ENCODE measurements at places on chromosomes 16 and 17.

- DNase-seq = peak; percentile 37
Measured at GRCh38 chr17:31842195-31843069, 16.6 kb downstream of the COPRS start.

DNA sequence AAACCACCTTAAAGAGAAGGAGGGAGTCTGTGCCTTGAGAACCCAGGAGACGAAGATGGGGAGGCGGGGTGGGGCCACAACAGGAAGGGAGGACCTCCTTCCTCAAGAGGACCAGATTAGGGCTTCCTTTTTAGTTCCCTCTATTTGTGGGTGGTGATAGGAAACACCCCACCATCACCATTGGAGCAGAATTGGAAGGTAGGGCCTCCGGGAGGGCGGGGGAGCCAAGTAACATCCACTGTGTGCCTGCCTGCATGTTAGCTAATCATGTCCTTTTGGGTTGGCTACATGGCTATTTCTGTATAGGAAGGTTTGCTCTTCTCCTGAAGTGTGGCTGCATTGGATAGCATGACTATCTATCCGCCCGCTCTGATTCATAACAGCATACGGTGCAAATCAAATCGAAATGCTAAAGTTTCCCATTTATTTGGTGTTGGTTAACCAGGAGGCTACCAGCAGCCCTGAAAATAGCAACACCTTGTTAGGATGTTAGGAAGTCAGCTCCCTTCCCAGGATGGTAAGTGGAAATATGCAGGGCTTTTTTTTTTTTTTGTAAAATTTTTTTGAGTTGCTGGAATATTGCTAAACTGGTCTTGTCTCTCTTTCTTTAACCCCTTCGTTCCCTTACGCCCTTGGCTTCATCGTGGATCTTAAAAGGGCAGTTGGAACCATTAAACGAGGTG lies 4.2 kb downstream of the SYT17 start:
- DNase-seq = no peak

GRCh38 chr16:16029431-16030011 lies 80.1 kb downstream of the ABCC1 start:
- no peak for DNase-seq

DNA sequence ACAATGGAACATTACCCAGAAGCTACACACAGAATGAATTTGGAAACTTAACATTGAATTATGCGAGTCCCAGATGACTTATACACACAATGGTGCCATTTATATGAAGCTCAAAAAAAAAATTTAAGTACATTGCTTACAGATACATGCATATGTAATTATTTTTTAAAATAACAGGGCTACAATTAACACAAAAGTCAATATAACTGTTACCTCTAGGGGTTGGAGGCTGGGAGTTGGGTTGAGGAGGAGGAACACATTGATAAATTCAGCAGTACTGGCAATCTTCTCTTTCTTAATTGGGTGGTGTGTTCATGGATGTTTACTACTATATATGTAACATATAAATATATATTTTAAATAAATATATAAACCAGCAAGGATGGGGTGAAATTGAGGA lies 1.1 kb downstream of the ZNF23 start:
- no peak for DNase-seq

GRCh38 chr16:75092777-75093176 lies 23.8 kb downstream of the LDHD start:
- no peak for DNase-seq

- no peak for DNase-seq
Measured at GRCh38 chr17:74712756-74713155, at the start of gene CD300LF. Gene CD300LF (minus strand): TSS chr17:74712923. CDS start chr17:74712866, 57 bp downstream.

- DNase-seq = no peak
Measured at GRCh38 chr16:17354141-17354601, 116.6 kb downstream of the XYLT1 start.

GRCh38 chr17:41864498-41864835 lies 756 bp downstream of the KLHL11 start:
- DNase-seq = no peak

GRCh38 chr16:73420676-73421075 lies 372.7 kb upstream of the ZFHX3 start:
- no peak for DNase-seq

DNA sequence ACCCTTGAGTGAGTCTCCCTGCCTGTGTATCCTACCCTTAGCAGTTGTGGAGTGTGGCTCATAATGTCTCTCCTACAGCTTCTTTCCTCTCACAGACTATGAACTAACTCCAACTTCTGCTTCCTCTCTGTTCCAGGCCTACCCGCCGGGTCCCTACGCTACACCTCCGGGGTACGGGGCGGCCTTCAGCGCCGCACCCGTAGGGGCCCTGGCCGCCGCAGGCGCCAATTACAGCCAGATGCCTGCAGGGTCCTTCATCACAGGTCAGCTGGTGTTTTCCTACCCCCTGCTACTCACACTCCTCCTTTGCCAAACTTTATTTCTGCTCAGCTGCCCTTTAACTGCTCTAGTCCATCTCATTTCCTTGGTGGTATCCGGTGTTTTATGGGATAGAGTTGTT lies 5.4 kb downstream of the RNF227 start:
- DNase-seq = no peak

GRCh38 chr17:81003711-81004475 lies 12.3 kb downstream of the CHMP6 start:
- DNase-seq = no peak

DNA sequence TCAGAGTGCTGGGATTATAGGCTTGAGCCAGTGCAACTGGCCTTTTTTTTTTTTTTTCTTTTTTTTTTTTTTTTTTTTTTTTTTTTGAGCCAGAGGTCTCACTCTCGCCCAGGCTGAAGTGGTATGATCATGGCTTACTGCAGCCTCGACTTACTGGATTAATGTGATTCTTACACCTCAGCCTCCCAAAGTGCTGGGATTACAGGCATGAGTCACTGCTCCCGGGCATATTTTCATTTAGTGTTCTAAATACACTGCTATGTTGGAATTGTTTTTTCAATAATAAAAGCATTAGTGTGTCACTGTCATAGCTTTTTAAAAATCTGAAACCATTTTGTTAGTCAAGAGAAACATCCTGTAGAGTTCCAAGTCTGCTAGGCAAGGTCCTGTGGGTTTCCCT lies 40.3 kb downstream of the NDE1 start:
- no peak for DNase-seq

DNA sequence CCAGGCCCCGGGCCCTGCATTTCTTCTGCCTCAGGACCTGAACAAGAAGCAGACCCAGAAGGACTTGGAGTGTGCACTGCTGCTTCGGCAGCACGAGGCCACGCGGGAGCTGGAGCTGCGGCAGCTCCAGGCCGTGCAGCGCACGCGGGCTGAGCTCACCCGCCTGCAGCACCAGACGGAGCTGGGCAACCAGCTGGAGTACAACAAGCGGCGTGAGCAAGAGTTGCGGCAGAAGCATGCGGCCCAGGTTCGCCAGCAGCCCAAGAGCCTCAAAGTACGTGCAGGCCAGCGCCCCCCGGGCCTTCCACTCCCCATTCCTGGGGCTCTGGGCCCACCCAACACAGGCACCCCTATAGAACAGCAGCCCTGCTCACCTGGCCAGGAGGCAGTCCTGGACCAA lies 9.2 kb downstream of the HIRIP3 start:
- DNase-seq = no peak

- no peak for DNase-seq
Measured at GRCh38 chr17:78665952-78666920, 89.0 kb upstream of the DNAH17 start.

DNA sequence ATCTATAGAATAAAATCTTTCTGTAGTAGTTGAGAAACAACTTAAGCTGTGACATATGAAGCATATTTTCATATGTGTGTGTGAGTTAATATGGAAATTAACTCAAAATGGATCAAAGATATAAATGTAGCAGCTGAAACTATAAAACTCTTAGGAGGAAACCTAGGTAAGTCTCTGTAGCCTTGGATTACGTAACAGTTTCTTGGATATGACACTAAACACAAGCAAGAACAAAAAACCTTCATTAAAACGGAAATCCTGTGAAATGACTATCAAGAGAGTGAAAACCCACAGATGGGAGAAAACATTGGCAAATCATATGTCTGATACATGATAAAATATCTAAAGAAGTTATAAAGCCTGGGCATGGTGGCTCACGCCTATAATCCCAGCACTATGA lies 104.4 kb downstream of the VPS53 start:
- no peak for DNase-seq

GRCh38 chr16:19696328-19696727 lies 21.7 kb downstream of the KNOP1 start:
- DNase-seq = peak; percentile 74

DNA sequence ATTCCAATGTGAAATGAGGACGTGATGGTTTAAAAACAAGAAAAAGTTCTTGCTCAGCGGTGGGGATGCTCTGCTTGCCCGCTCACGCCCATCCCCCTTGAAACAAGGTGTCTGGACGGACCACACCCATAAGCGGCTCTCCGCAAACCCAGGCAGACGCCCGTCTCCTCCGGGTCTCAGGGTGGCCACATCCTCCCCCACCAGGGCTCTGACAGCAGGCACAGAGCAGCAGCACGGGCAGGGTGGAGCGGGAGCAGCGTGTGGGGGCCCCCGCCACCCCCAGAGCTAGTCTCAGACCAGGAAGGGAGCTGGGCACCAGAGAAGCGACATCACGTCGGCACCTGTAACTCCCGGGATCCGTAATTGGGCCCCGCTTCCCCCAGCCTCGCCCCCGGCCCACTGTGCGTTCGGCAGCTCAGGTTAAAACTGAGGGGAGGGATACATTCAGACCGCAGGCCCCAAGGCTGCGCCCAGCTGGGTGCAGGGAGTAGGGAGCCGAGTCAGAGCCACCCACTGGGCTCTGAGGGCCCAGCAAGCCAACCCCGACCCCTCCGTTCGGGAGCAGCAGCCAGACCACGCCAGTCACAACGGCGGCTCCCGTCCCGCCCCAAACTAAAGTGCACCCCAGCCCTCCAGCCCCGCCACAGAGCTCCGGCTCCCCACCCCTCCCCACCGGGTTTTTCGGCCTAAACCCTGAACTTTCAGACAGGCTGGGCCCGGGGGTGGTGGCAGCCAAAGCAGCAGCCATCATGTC lies 22.0 kb downstream of the CLUH start:
- no peak for DNase-seq

DNA sequence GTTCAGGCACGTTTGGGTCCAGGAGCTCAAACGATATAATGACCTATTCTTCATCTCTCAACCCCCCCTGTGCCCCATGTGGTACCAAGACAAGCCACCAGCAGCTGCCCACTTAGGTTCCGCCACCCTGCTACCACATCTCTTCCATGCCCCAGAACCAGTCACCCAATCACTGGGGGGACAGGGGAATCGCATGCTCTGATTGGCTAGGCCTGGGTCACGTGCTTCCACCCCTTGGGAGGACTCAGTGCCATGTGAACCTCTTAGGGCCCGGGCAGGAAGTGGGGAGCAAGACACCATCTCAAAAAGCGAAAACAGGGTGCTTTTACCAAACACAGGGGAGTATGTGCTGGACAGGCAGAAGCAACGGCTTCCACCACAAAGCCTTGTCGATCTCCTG lies 91.3 kb downstream of the KATNIP start:
- no peak for DNase-seq

GRCh38 chr17:76276069-76276431 lies 10.9 kb downstream of the UBALD2 start:
- no peak for DNase-seq

DNA sequence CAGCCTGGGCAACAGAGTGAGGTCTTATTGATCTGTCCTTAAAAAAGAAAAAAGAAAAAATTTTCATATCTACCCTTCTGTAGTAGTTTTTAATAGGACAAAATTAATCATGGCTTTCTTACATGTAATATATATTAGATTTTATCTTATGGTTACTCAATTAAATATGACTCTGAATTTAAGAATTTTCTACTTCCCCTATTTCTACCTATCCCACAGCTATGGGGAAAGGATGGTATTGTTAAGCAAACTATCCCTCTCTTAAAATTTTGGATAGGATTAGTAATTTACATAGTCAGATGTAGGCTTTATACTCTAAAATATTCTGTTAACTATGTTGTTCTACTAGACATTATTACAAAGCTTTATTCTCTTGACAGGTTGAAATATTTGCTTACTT lies 62.5 kb downstream of the NQO1 start:
- no peak for DNase-seq

GRCh38 chr16:17619261-17619660 lies 148.5 kb upstream of the XYLT1 start:
- no peak for DNase-seq

DNA sequence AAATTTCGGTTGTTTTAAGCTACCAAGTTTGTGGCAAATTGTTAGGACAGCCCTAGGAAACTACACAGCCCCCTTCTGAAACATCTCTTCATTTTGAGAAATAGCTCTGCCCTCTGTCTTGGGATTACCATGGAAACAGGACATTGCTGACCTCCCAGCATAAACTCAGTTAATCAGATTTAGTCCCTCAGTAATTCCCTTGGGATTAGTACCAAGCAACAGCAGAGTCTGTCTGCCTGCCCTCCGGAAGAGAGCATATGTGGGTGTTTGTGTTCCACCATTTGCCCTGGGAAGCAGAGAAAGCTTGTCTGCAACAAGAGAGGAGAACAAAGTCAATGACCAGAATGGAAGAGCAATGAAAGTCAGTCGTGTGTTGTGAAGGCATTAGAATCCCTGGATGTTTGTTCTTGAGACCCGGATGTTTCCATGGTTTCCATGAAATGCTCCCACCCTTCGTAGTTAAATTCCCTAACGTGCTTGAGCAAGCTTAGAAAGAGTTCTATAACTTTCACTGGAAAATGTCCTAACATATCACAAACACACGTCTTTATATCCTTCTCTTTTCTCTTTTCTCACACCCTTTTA lies 26.2 kb downstream of the NUDT7 start:
- DNase-seq = no peak

- no peak for DNase-seq
Measured at GRCh38 chr17:76134911-76135809, 5.9 kb downstream of the FOXJ1 start.

DNA sequence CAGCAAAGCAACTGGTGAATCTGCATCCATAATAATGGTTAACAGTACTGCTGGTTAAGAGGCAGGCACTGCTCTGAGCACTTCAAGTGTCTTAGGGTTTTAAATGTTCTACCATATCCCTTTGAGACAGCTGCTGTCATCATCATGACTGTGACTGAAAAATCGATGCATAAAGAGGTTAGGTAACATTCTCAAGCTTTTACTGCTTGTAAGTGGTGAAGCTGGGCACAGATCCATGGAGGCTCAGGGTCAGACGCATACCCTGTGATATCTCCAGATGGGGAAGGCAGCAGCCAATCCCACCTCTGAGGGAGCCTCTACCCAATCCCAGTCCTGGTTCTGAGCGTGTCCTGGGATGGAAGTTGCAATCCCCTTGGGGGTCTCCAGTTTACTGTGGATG lies 57.6 kb upstream of the SOX9 start:
- no peak for DNase-seq

GRCh38 chr16:8828541-8829165 lies 31.0 kb downstream of the PMM2 start:
- DNase-seq = no peak

- no peak for DNase-seq
Measured at GRCh38 chr16:67779256-67780014, 26.9 kb downstream of the RANBP10 start.

- peak; percentile 66 for DNase-seq
Measured at GRCh38 chr16:5033256-5034166, at the start of gene NAGPA. Gene NAGPA (minus strand): TSS chr16:5033935. CDS start chr16:5033914, 21 bp downstream.

DNA sequence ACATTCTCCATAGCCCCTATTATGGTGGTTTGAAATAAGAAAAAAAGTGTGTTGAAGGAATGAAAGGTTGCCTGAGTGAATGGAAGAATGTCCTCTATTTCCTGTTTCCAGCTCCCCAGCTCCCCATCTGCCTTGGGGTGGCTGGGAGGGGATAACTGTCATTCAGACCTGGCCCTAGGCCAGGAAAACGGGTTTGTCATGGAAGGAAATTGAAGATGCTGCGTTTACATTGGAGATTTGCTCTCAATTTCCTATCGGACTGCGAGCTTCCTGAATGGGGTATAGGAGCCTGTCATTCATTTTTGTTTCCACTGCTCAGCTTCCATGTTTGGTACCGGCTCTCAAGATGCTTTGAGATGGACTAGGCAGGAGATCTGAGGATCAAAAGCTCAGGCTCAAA lies 2.2 kb upstream of the FZD2 start:
- no peak for DNase-seq

Measured in foreskin melanocyte (primary cell).